ENCODE measurements at places on chromosomes 5 and 9.
A peak's percentile ranks its signal among the peaks of the same experiment; 100 is the strongest.

- DNase-seq = no peak
Observed at GRCh38 chr9:18261181-18261580, 212.8 kb upstream of the ADAMTSL1 start.

DNA sequence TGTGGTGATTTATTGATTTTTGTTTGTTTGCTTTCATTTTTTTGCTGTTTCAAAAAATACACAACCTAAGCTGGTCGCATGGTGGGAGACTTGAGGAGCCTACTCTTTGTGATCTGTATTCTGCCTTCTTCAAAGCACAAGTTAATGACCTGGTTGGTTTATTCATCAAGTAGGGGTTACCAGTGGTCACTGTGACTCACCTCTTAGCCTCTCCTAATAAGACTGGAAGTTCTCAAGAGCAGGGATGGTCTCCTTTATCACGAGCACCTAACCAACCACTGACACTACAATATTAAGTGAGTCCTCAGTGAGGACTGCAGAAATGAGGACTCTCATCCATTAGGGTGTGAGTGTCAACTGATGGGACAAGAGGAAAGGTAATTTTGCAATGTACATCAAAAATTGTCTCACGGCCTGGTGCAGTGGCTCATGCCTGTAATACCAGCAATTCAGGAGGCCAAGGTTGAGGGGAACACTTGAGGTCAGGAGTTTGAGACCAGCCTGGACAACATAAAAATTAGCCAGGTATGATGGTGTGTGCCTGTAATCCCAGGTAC is 13.6 kb upstream of the MTMR12 start:
- no peak for DNase-seq

DNA sequence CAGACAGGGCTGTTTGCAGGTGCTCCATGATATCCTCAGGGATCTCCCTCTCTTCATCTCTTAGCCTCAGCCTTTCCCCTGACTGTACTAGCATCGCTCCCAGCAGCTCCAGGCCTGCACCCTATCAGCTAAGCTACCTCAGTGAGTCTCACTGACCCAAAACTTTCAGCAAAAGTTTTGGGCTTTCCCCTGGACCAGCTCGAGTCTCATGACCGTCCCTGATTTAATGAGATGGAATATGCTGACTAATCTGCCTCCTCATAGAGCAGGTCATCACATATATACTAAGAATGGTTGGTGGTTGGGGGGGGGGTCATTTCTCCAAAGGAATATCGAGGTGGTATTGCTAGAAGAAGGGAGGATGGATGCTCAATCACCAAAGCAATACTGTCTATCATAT is 151.5 kb downstream of the NR3C1 start:
- DNase-seq = no peak

DNA sequence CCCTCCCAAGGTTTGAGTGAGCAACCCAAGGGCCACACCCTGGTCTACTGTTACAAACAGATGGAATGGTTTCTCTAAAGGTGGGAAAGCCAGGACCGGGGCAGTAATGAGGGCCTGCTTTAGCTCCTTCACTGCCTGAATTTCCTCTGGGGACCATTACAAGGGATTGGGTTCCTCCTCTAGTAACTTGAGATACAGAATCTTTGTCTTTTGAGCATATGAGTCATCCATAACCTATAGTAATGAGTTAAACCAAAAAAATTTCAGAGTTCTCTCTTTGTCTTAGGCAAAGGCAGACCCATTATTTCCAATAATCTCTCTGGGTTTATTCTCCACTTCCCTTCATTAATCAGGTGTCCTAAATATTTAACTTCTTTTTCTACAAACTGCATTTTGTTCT is 618.8 kb downstream of the HINT1 start:
- no peak for DNase-seq

DNA sequence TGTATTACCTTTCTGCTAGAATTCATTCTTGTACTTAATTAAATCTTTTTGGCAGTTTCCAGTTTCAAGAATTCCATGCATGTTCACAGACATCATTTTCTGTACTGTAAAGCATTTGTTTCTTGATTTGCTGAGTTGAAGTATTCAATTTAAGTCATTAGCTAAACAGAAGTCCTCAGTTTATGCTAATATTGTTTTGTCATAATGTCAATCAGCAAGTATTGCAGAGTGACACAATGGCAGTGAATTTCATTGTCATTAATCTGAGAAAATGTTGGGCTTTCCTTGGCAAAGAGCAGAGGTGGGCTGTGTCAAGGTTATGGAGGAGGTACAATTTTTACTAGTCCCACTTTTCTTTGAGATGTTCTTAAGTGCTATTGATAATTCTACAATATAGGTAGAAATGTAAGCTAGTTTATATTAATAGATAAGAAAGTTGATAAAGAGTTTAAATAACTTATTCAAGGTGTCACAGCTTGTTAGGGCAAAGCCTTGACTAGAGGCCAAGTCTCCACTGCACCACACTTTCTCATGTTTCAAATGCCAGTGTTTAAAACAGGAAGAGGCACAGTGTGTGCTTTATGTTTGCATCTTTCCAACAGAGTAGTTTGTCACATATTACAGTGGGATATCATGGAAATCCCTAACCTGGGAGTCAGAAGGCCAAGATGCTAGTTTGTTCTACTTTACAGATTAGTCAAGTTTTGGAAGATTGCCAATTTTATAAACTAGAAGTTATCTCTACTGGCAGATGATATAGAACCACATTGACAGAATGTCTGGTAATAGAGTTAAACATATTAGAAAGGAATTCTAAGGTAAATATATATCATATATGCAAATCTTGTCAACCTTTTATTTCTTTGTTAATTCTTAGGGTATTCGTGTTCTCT is 56.3 kb downstream of the SLF1 start:
- DNase-seq = no peak

DNA sequence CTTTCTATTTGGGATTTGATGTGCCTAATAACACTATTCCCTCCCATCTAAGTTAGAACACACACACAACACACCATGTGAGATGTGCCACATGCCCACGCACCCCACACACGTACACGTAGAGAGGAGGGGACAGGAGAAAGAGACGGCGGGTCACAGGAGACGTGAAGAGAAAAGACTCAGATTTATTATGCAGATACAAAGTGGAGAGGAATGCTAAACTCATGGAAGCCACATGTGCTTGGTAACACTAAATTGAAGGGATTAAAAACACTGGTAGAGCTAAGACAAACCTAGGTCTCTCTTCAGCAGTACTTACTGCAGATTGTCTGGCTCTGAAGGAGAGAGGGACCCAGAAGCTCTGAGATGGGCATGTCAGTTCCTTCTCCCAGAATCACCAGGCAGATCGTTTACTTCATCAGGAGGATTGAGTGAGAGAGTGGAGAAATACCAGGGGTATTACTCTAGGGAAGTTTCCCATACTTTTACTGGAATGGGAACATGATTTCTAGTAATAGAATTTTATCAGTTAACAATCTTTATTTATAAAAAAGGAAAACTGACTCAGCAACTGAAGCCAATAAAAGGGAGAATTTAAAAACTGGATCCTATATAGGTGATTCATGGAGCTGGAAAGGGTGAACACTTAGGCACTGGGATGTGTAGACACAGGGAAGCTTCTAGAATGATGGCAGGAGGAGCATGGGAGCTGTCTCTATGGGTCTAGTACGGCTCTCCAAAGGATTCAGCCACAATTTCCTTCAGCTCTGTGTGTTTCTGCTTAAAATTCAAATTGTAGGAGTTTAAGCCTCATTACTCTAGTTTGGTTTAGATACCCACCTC is 139.4 kb downstream of the MACIR start:
- DNase-seq = no peak

- DNase-seq = no peak
Observed at GRCh38 chr9:116668970-116669695, 18.0 kb upstream of the TRIM32 start.

DNA sequence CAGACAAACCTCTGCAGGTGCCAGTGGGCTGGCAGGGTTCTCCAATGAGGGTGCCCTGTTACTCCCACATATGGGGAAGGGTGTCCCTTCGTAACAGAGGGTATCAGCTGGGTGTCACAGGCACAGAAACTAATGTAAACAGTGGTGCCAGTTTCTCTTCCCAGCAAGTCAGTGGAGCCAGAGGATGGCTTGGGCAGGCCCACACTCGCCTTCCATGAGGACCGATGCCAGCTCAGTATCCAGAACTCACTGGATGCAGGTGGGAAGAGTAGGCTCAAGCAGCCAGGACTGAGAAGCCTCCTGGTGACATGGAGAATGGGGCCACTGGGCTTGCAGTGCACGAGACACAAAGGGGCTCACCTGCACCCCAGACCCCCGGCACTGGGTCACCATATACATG is 30.4 kb downstream of the FSTL4 start:
- DNase-seq = no peak

- DNase-seq = no peak
Observed at GRCh38 chr5:98581112-98581997, 192.1 kb upstream of the RGMB start.

- no peak for DNase-seq
Observed at GRCh38 chr5:133642153-133642722, 29.9 kb upstream of the FSTL4 start.

- no peak for DNase-seq
Observed at GRCh38 chr9:100167176-100167575, 68.1 kb downstream of the INVS start.

DNA sequence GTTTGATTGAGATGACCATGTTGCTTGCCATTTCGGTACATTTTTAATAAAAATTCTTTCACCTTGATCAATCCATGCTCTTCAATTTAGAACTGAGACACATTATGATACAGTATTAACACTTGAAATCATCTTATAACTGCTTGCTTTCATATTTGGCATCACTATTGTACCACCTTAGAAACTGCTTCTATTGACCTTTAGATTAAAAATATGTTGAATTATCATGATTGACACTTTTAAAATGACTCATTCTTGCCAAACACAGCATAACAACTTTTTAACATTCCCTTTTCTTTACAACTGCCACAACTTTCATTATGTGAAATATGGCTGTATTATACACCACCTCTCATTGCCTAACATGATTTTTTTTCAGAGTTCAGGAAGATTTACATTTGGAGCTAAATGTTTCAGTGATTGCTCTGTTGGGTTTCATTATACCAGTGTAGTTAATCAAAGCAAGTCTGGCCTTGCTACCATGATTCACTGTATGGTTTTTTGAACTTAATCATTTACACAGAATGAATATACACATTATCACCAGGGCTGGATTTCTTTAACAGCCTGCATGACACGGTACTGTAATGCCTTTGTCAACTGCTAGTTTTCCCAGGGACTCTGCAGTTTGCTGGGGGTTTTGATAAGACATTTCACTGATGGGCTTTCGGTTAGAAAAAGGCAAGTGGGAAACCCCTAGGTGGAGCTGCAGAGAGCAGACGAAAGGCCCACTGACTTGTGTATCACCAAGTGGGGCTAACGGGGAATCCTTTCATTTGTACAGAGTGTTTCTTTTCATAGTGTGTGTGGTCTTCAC is 93.6 kb upstream of the TLE4 start:
- no peak for DNase-seq

DNA sequence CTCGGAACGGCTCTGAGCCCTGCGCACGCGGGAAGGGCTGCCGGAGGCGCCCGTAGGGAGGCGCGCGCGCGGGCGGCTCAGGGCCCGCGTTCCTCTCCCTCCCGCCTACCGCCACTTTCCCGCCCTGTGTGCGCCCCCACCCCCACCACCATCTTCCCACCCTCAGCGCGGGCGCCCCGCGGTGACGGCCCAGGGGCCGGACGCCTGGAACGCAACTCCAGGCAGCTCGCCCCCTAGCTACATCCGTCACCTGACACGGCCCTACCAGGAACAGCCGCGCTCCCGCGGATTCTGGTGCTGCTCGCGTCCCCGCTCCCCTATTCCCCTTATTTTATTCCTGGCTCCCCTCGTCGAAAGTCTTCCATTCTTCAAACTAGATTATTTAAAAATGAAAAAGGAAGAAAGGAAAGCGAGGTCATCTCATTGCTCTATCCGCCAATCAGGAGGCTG is at the start of gene CDKN2B-AS1:
CDKN2B-AS1 (plus strand) TSS at position 236 of the 450 bp plus-strand sequence.
- DNase-seq = peak; percentile 24

- no peak for DNase-seq
Observed at GRCh38 chr5:139684350-139684880, 36.3 kb downstream of the CXXC5 start.

GRCh38 chr9:118650417-118650816 is 718.8 kb downstream of the BRINP1 start:
- no peak for DNase-seq

- no peak for DNase-seq
Observed at GRCh38 chr5:38515646-38516045, 40.8 kb downstream of the LIFR start.

GRCh38 chr5:103441523-103441922 is 121.1 kb downstream of the NUDT12 start:
- DNase-seq = no peak

- DNase-seq = no peak
Observed at GRCh38 chr5:33277061-33277650, 163.6 kb upstream of the TARS1 start.

DNA sequence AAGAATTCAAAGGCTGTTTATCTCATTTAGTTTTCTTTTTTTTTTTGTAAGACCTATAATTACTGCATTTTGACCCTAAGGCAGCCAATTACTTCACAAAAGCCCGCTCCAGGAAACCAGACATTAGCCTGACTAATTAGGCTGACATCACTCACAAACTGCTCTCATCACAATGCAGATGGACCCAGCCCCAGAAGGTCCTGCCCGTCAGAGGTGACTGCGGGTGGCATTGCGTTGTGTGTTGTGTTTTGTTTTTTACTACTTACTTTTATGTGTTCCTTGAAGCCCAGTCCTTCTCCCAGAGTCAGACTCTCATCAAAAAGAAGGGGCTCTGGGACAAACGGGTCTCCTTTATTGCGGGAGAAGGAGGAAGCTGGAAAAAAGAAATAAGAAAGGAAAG is 172.2 kb downstream of the HSD17B3 start:
- no peak for DNase-seq

DNA sequence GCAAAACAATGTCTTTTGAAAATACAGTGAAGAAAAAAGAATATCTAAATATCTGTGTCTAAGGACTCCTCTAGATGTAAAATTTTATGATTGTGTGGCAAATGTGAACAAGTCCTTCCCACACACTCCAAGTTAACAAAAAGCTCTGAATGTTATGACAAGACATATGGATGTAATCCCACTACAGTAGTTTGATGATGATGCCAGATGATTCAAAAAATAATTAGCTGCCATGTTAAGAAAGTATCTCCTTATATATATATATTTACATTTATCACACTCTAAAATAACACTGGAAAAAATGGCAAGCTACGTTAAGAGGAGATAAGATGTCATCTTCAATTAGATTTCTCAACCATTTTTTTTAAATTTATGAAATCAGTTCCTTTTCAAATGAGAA is 178.5 kb downstream of the NFIB start:
- no peak for DNase-seq

DNA sequence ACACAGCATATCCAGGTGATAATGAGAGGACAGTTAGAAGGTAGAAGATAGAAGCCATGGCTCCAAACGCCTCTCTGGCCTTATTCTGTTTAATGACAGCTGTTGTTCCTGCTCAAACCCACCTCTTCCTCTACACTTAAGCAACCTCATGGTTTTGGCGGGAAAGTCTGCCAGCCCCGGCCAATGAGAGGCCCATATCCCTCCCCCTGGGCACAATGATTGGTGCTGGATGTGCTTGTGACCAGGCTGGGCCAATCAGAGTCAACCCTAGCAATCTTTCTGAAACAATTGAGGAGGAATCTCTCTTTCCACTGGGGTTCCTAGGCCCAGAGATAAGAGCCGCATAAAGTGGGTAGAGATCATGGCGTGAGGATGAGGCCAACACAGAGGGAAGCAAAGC is 4.8 kb upstream of the GFI1B start:
- DNase-seq = no peak

GRCh38 chr5:143752165-143752850 is 59.7 kb upstream of the HMHB1 start:
- no peak for DNase-seq

GRCh38 chr5:76074487-76075065 is 8.6 kb upstream of the SV2C start:
- DNase-seq = no peak

All from stimulated activated CD8-positive, alpha-beta memory T cell treated with anti-CD3 and anti-CD28 coated beads, Interleukin-2, amount 100 ng/mL, for 48 hours (primary cell).